ENCODE measurements at places on chromosomes 11 and 22. TPM values are rescaled to one million over a fixed set of nuclear protein-coding genes. Genes with fewer than 3 reads are reported as not detected.

Gene SPTY2D1
- total RNA-seq = 26.9 TPM

DNA sequence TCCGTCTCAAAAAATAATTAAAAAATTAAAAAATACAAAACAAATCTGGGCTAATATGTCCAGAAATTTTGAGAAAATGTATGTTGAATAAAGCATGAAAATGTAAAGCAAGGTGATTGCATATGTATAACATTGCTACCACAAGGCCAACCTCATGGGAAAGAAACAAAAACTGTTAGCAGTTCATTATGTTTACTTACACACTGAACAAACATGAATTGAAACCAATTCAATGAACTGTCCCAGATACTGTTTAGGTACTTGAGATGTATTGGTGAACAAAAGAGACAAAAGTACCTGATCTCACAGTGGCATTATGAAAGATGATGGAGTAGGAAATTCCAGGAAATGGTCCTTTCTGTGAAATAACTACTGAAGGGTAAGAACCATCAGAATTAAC lies 43.8 kb upstream of the IGLL5 start:
- no peak for DNase-seq

Gene C11orf97
- not detected for total RNA-seq

GRCh38 chr11:81494431-81494830 lies 1239.2 kb downstream of the FAM181B start:
- no peak for DNase-seq

GRCh38 chr11:110371084-110371483 lies 58.7 kb upstream of the FDX1 start:
- DNase-seq = no peak

GRCh38 chr22:25351631-25352293 lies 132.3 kb downstream of the CRYBB2 start:
- DNase-seq = no peak

DNA sequence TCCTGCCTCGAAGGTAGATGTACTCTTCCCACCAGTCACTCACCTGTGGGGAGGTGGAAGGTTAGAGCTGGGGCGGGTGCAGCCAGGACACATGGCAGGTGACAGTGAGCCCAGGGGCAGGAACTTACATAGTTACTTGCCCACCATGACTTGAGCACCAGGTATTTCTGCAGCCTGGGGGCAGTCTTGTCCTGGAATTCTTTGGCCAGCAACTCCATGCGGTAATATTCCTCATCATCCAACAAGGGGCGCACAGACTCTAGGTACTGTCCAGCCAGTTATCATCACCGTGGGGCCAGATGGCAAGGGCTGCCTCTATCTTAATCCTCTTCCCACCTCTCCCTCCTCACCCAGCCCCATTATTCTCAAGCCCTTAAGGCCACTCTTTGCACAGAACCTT lies 2.2 kb downstream of the CPT1B start:
- DNase-seq = no peak

Gene CCDC88B
- 12.0 TPM for total RNA-seq

Gene SC5D
- total RNA-seq = 54.1 TPM

DNA sequence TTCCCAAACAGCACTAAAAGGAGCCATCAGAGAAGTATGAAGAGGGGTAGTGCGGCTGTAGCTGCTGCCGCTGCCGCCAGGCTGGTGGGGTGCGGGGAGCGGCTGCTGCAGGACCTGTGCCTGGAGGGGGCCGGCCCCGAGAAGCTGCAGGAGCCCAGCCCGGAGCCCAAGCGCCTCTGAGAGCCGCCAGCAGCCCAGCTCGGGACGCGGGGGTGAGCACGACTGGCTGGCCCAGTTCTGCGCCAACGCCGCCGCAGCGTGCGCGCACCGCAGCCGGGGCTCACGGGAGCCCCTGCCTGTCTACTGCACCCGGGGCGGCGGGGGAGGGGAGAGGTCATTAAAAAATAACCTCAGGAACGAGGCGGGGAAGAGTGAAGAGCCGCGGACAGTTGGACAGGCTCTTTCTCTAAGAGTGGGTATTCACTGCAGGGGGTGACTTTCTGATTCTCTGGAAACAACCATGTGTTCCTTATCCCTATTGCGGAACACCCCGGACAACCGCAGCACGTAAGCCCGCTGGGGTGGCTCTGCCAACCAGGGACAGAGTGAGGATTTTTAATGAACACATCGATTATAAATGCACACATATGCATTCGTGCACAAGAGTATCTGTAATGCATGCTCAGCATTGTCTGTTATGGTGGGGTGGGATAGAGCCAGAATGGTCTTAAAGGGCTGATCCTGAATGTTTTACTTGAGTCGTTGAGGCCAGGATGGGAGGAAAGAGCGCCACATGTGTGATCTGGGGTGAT lies 453 bp downstream of the GAS2 start:
- peak; percentile 40 for DNase-seq

DNA sequence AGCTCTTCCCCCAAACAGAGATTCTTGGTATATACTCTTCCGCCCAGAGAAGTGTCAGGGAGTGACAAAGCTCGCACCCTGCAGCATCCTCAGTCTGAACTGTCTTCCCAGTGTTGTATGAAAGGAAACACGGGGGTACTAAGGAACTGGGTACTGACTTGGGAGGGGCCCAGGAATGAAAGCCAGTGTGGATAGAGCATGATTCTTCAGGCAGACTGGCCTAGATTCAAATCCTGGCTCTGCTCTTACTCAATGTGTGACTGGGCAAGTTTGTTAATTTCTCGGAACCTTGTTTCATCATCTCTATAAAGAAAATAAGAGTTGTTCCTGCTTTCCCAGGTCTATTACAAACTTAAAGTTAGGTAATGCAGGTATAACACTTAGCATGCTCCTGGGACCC lies 266.0 kb upstream of the NARS2 start:
- no peak for DNase-seq

- DNase-seq = no peak
Measured at GRCh38 chr22:27222178-27222577, 564.8 kb downstream of the MIAT start.

Gene ARL2
- total RNA-seq = 79.9 TPM

All from mesothelial cell of epicardium (in vitro differentiated cells).